Muscle of leg (tissue), 16 donors: ENCODE measurements at places on chromosomes 2 and 18. TPM values are rescaled to one million over a fixed set of nuclear protein-coding genes. Genes with fewer than 3 reads are reported as not detected.

Gene XRCC5
- total RNA-seq, result 188 TPM

Gene LAMA3
- total RNA-seq, result 6.3 TPM

Gene MROH2A
- not detected for total RNA-seq

Gene DLX1
- 0.09 TPM for total RNA-seq

Gene DPYSL5
- total RNA-seq, result 10.0 TPM

Gene TTC21B
- 25.5 TPM for total RNA-seq

Gene TDRD15
- total RNA-seq, result not detected

Gene CRYBA2
- not detected for total RNA-seq

Gene UGT1A4
- total RNA-seq, result not detected

Gene IL1RN
- 0.22 TPM for total RNA-seq

Gene CXCR1
- not detected for total RNA-seq

Gene MATN3
- total RNA-seq, result 0.31 TPM

Gene MARS2
- total RNA-seq, result 2.4 TPM

Gene RBM44
- total RNA-seq, result 1.5 TPM

Gene GNAL
- 1.7 TPM for total RNA-seq
